ENCODE measurements at places on chromosomes 16 and 17.

DNA sequence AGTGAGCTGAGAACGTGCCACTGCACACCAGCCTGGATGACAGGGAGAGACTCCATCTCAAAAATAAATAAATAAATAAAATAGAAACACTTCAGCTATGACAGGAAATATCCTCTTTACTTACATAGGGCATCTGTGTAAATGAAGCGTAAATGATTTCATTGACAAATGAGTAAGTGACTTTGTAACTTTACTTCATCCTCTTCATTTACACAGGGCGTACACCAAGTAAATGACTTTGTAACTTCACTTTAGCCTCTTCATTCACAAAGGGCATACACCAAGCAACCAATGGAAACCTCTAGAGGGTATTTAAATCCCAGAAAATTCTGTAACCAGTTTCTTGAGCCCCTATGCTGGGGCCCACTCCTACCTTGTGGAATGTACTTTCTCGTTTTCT is 16.2 kb upstream of the KLHDC4 start:
- DNase-seq, result no peak

GRCh38 chr16:16042076-16042475 is 92.7 kb downstream of the ABCC1 start:
- DNase-seq, result no peak

- no peak for DNase-seq
These were observed 25.9 kb downstream of the CYB561 start for GRCh38 chr17:63419949-63420867.

- DNase-seq, result no peak
These were observed 17.8 kb downstream of the TMEM11 start for GRCh38 chr17:21196126-21196525.

DNA sequence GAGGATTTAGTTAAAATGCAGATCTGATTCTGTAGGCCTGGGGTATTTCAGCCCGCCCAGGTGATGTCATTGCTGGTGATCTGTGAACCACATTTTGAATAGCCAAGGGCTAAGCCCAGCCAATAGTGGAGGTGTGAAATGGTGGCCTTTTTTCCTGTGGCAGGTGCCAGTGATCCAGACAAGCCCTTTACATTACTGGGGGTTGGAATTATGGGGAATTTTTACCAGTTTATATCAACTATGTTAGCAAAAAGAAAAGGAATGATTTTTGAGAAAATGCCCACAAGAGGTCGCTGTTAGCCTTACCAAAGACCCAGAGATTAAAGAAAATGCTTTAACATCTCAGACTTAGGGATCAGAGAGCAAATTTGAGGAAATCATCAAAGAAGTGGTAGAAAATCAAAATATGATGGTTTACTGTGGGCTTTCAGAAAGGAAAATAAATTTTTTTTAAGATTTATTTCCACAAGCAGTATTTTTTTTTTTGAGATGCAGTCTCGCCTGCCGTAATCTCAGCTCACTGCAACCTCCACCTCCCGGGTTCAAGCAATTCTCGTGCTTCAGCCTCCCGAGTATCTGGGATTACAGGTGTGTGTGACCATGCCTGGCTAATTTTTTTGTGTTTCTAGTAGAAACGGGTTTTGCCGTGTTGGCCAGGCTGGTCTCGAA is 3.9 kb downstream of the VPS35L start:
- peak; percentile 40 for DNase-seq

DNA sequence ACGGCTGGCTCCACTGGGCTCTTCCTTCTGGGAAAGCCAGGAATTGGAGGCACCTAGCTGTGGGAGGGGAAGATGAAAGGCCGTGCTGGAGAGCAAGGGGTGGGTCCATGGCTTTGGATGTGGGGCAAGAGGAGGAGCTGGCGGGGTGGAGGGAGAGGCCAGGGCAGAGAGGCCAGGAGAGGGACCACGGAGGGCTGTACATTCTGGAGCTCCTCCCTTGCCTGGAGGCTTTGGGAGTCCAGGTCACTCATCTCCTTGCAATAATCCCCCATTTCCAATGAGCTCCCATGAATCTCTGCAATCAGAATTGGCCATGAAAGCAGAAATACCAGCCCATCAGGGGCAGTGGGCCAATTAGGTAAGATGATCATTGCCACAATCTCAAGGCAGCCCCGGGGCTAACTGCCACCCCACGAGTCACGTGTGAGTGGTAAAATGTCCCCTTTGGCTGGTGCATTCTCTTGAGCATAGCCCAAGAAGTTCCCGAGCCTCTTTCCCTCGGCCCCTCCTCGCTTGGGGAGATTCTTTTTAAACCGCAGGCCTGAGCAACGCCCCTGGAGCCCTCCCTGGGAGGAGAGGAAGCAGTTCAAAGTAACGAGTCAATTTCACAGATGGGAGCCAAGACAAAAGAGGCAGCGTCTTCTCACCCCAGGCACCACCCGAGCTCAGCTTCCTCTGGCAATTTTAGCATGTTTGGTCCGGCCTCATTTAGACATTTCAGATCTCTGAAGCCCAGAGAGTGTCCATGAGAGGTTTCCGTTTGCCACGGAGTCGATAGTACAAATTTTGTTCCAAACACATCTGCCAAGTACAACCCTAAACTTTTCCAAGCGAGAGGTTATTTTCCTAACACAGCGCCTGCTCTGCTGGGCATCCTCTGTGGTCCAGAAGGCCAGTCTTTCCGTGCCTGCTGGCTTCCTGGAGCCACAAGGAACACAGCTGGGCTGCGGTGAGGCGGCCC is 13.4 kb downstream of the RTN4RL1 start:
- no peak for DNase-seq

- no peak for DNase-seq
These were observed 301.8 kb upstream of the MAF start for GRCh38 chr16:79902351-79902750.

DNA sequence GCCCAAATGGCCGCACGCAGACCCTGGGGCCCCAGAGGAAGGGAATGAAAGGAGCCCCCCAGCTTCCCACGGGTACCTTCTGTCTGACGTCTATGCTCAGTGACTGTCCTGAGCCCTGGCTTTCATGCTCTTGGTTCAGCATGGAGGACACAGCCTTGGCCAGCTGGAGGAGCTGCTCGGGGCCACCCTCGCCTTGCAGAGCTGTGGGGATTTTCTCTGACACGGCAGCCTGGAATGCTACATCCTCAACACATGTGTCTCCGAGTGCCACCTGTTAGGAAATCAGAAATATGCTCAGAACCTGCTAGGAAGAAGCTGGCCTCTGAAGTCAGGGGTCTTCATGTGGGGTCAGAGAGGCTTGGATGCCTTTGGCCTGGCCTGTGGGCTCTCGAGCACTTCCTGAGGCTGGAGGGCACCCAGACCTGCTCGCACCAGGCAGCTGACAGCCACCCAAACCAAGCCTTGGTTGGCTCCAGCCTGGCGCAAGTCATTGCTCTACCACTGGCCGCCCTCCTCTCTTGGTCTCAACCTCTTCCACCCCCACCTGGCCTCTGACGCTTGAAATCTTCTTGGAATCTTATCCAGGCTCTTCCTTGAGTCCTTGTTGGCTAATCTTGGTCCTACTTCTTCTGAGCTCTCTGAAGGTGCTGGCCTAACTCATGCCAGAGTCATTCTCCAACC is 63.7 kb upstream of the BCO1 start:
- DNase-seq, result no peak
